ENCODE measurements at places on chromosomes 13 and 19.
A peak's percentile ranks its signal among the peaks of the same experiment; 100 is the strongest.

DNA sequence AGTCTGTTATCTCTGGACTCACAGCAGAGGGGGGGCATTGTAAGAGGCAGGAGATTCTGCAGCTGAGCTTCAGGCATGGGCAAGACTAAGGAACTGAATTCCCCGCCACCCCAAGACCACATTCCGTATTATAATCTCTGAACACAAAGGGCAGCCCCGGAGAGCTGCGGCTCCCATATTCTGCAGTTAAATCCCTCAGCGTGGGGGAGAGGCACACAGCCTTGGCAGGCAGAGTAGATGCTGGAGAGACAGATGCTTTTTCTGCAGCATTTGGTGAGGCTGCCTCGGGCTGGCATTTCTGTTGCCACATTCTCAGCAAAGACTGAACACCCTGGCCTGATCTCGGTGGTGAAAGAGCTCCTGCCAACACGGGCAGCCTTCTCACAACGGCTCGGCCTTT, 12.9 kb downstream of the CHAF1A start:
- DNase-seq, result no peak

DNA sequence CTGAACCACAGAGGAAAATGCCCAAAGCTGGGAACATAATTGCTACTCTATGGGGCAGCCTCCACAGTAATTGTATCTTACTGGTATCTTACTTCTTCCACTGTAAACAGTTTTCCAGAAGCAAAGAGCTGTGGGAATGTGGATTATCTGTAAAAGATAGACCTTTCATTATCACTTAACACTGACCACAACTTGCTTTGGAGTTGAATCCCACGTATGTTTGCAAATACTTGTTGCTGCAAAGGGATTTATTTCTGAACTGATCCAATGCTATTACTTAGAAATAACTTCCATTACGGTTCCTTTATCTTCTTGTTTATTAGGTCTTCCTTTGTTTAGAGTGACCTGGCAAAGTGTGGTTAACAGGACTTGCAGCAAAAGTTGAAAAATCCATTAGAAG, 218.1 kb downstream of the KCTD12 start:
- no peak for DNase-seq

- no peak for DNase-seq
Measured at GRCh38 chr13:36142735-36143134, 11.6 kb upstream of the DCLK1 start.

DNA sequence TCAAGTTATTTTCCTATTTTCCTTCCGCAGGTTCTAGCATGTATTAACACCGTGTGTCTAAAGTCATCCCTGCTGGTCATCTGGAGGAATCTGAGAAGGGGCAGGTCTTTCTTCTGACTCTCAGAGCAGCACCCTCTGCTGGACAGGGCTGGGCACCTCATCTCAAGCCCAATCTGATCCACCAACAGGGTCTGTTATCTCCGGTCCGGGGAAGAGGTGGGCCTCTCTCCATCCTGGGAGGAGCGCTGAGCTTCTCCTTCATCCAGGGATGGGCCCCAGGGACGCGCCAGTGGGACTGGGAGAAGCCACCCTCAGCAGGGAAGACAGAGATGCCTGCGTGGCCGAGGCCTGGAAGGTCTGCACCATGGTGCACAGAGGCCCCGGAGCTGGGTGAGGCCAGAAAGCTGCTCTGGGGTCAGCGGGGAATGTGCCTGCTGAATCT, 26.0 kb upstream of the ZNF331 start:
- peak; percentile 8 for DNase-seq

GRCh38 chr19:46472592-46472991, 1.2 kb upstream of the PNMA8A start:
- DNase-seq, result no peak

DNA sequence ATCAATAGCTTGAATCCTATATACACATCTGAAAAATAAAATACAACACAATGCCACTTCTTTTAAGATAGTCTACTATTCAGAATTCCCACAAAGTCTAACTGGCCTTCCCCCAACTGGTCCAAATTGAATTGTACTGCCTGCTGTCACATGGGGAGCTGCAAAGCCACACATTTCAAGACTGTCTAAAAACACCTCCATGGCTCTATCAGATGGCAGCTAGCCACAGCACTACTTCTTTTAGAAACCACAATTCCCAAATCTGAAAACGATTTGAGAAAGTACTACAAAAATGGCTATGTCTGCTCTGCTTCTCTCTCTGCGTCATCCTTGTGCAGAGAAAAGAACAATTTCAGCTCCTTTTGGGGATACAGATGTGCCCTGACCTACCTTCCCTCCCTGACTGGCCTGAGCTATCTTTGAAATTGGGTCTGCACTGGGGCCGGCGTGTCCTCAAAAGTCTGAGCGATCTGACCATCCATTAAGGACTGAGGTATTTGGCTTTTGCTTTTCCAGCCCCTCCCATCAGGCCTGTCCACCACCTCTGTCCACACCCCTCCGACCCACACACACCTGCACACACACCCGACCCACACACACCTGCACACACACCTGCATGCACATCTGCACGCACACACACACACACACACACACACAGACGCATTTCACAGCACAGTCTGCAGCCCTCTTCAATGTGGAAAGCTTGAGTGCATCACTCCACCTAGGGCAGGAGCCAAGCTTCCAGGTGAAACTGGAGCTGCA, 68.6 kb upstream of the IPO5 start:
- no peak for DNase-seq

- no peak for DNase-seq
Measured at GRCh38 chr19:47176627-47177090, 46.0 kb downstream of the SAE1 start.

- no peak for DNase-seq
Measured at GRCh38 chr19:12695997-12696365, 450 bp downstream of the FBXW9 start.

DNA sequence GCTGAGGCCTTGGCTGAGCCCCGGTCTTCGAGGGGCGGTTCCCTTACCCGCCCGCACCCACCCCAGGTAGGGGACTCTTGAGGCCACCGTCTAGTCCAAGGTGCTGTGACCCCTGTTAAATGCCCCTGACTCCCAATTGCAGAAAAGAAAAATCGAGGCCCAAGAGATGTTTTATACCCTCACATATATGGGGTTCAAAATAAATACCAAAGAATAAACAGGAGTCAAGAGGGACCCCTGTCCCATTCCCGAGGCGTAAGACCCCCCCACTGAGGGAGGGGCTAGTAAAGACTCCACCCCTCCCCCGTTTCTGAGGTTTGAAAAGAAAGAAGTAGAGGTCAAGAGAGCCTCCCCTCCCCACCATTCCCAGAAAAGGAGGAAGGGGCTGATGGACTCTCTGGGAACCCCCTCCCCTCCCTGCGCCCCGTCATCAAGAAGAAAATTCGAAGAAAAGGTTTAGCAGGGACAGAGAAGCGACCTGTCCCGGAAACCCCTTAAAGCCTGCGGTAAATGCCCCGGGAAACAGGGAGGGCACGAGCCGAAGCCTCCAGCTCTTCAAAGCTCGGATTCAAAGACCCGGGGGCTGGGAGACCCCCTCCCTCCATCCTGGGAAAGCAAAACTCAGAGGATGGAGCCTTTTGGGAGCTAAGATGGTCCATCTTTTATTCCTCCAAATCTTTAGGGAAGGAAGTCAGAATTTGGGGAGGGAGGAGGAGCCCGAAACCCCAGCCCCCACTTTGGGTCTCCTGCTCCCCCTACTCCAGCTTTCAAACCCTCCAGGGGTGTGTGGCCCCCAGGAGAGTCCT, 755 bp upstream of the RAB3A start:
- DNase-seq, result no peak

DNA sequence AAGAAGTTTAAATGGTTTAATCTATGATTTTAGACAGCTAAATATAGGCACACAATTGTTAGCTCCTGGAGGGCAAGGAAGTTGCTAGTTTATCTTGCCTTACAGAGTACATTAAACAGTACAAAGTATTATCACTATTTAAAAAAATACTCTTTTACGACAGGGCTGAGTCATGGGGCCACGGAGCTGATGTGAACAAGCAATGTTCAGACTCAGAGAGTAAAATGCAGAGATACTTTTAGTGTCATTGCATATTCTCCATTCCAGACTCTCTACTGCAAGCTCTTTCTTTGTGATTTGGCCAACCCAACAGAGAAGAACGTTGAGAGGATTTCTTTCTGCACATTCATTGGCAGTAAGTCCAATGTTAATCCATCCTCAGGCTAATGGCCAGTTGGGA, 352.4 kb downstream of the SPRY2 start:
- no peak for DNase-seq

GRCh38 chr19:7862413-7862951, 11.7 kb downstream of the PRR36 start:
- no peak for DNase-seq

- no peak for DNase-seq
Measured at GRCh38 chr19:4060621-4061177, 6.0 kb downstream of the ZBTB7A start.

DNA sequence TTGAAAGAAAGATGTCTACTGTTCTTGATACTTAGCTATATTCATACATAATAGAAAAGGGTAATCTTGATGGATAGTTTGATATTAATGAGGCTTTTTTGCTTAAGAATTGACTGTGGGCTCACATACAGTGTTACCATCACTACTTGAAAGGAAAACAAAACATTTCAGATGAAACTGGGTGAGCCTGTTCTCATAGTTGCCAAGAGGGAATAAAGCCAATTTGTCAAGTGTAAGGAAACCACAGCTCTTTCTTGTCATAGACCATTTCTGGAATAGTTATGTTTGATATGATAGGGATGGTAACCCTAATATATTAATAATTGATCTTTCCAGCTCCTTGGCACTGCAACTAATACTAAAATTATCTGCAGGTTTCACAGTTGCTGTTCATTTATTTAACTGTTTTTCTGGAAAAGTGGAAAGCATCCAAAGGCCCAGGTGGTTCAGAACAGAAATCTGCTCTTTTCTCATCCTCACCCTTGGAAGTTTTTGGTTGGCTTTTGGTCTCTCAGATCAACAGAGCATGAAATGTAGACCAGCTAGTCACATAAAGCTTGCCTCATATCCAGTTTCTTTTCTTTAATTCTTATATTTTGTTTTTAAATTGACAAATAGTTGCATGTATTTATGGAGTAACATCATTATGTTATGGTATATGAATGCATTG, 43.2 kb downstream of the ARHGEF7 start:
- DNase-seq, result no peak
